ENCODE measurements at places on chromosomes 2 and 18.

GRCh38 chr2:184203661-184204060 is 394.7 kb upstream of the ZNF804A start:
- DNase-seq = no peak

DNA sequence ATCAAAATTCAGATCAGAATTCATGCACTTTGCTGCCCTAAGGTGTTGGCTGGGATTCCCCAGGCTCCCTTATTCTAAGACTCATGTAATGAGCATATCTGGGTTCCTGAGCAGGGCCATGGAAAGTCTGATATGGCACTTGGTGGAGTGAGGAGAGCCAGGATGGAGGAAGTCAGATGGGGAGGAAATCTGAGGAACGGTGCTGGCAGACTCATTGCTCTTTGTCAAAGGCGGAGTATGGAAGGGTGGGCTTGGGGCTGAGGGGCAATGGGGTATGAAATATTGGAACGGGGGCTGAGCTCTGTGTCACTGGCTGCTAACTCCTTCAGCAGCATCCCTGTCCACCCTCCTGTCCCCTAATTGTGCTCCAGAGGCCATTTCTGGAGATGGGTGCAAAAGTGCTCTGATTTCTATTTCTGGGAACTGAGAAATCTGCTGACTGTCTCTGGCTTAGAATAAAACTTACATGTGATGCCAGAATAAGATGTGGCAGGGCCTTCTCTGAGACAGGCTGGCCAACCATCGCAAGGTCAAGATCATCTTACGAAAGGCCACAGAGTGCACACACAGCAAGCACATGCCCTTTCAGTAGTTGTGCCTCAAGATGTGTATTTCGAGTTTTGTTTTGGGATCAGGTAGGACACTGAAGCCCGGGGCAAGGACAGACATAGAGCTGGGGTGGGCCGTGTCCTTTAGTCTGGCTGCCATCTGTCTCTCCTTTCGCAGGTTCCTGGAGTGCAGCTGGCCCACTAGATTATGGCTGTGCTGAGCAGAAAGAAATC is 480.0 kb upstream of the HS6ST1 start:
- DNase-seq = no peak

- DNase-seq = no peak
Measured at GRCh38 chr2:48543895-48544294, 13.9 kb downstream of the STON1 start.

- DNase-seq = no peak
Measured at GRCh38 chr2:234863043-234863934, 88.5 kb upstream of the SH3BP4 start.

DNA sequence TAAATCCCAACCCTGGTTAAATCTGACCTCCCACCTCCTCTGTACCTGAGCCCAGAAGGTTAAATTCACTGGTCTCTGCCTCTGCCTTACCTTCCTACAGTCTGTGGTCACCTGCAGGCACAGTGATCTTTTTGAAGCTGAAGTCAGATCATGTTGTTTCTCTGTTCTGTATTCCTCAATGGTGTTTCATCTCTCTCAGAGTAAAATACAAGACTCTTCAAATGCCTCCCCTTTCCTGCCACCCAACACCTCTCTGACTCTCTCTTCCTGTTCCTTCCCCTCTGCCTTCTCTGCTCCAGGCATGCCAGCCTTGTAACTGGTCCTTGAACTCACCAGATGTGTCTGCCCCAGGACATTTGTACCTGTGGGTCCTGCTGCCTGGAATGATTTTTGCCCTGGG is 219.3 kb downstream of the UXS1 start:
- DNase-seq = no peak

DNA sequence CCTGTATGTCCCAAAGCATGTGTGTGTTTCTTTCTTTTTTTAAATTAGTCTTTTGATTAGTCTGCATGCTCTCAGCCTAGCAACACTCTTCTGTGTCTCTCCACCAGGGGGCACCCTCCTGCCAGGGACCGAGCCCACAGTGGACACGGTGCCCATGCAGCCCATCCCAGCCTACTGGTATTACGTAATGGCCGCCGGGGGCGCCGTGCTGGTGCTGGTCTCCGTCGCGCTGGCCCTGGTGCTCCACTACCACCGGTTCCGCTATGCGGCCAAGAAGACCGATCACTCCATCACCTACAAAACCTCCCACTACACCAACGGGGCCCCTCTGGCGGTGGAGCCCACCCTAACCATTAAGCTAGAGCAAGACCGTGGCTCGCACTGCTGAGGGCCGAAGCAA is 93.8 kb downstream of the NRP2 start:
- peak; percentile 62 for DNase-seq

DNA sequence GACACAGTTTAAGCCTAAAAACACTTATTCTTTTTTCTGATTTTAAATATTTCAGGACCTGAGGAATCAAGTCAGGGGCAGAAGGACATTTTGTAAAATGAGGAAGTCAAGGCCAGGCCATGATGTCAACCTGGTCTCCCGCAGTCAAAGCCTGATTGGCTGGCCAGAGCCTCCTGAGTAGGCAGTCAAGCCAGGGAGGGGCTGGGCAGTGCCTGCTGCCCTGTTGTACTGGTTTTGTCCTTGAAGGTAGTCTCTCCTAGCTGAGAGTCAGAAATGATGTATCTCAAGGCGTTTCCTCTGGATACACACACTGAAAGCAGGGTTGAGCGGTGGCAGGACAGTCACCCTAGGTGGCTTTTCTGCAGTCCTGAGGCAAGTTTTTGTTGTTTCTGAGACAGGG is 19.8 kb downstream of the CCT7 start:
- DNase-seq = peak; percentile 76

- no peak for DNase-seq
Measured at GRCh38 chr2:219642069-219642454, 14.6 kb downstream of the SLC4A3 start.

- no peak for DNase-seq
Measured at GRCh38 chr2:19648583-19648982, 253.2 kb downstream of the TTC32 start.

DNA sequence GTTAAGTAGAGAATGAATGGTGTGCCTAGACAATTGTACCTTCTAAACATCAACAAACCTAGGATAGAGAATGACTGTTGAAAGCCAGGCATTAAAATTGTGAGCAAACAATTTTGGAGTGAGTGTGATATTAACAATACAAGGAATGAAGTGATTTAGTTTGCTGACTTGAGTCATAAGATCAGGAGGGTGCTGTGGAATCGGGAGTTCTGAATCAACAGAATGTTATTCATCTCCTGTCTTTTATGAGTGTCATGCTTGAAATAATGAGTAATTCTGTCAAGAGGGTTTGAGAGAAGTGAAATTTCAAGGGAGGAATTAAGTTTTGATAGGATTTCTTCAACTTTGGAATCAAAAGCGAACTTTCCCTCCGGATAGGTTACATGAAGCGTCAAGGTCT is 214.4 kb upstream of the DSEL start:
- no peak for DNase-seq

- DNase-seq = peak; percentile 27
Measured at GRCh38 chr18:57982372-57983021, 61.5 kb upstream of the NEDD4L start.

GRCh38 chr18:73768043-73768442 is 379.6 kb downstream of the FBXO15 start:
- DNase-seq = no peak

GRCh38 chr2:11145350-11145749 is 9.9 kb upstream of the SLC66A3 start:
- DNase-seq = peak; percentile 30

DNA sequence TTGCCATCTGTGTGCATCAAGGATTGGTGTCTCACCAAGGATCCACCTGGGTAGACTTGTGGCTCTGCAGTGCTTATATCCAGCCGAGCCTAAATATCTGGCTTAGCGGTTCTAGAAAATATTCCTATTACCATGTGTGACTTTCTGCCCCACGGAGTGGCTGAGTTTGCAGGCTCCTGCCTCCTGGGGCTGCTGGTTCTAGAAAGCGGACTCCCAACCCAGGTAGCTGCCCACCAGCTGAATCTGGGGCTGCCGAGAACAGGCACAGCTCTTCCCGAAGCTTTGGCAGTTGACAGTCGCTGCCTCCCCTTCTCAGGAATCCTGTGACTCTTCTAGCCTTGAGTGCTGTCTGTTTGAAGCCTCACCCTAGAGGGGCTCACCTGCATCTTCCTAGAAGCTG is 104.6 kb downstream of the TPGS2 start:
- no peak for DNase-seq

DNA sequence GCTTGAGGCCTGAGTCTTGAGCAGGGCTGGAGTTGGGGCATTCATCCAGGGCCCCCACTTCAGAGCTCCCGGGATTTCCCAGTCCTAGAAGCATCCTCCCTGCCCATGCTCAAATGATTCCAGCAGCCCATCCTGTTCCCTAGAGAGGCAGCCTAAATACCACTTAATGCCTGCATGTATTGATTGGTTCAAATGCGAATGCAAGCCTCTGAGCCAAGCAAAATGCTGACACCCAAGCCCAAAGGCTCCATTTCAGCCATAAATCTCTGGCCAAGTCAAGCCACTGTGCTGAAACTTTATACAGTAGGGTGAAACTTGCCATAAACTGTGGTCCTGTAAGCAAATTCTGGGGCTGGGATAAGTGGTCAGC is 279.8 kb downstream of the CLIP4 start:
- no peak for DNase-seq

GRCh38 chr2:101442667-101443061 is 32.2 kb downstream of the RFX8 start:
- no peak for DNase-seq

DNA sequence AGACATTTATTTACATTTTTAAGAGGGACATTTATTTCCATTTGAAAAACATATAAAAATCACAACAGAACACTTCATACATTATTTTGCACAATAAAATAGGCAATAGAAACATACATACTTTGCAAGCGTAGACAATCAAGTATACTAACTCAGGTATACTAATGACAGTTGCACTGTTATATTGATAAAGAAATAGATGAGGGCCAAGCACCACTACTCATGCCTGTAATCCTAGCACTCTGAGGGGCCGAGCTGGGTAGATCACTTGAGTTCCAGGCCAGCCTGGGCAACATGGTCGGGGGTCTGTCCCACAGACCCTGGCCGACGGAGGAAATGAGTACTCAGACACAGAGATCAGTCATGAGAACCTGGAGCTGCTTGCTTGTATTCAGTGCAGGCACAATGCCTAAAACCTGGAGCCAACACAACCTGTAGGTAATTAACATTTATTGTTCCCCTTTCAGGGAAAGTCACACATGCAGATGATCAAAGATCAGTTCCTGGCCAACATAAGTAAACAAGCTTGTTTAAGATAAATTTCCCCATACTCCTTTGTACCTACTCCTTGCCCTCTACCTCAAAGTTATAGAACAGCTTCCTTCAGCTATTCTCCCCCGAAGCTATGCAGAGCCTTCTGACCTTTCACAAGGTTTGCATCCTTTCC is 1960.2 kb downstream of the SUCLG1 start:
- no peak for DNase-seq

GRCh38 chr2:218161644-218162043 is 5.1 kb downstream of the CXCR1 start:
- DNase-seq = no peak

GRCh38 chr2:196170213-196170605 is 1.2 kb downstream of the STK17B start:
- DNase-seq = peak; percentile 73

- DNase-seq = no peak
Measured at GRCh38 chr2:10371441-10372196, 68.9 kb downstream of the HPCAL1 start.

DNA sequence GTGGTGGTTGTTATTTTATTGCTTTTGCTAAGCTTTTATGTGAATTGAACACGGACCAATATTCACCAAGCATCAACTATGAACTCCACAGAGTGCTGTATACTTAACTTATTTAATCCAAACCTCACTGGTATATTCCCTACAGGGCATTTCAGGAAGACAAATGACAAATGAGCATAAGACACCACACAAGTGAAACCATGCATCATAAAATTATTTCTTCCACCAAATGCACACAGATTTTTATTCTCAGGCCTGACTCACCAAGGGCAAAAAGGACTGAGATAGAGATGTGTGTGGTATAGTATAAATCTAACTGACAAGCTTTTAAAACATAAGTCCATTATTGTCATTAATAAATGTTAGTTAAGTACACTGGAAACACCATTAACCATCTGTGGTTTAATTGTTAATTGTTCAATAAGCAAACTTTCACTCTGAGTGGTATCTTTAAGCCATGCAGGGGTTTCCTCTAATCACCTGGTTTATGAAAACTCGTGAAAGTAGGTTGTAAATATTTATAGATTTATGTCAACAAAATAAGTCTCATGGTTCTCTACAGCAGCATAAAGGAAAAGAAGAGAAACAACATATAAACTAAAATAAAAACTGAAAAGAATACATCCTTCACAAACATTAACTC is 77.6 kb upstream of the CRIM1 start:
- DNase-seq = no peak

DNA sequence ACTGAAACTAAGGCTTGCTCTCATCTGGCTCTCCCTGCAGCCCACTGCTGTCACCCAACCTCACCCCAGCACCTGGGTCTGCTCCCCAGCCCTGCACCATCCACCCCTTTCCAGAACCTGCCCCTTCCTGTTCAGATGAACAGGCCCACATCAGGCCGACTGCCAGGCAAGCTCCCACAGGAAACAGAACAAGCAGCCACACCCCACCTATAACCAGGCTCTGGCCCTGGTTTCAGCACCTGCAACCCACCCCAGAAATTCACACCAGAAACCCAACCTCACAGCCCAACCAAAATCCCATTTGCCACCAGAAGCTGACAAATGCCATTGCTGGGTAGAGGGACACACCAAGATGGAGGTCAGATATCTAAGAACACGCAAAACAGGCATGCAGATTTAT is 159.2 kb upstream of the ID2 start:
- DNase-seq = no peak

- DNase-seq = no peak
Measured at GRCh38 chr2:48322251-48322650, 207.7 kb upstream of the STON1 start.

DNA sequence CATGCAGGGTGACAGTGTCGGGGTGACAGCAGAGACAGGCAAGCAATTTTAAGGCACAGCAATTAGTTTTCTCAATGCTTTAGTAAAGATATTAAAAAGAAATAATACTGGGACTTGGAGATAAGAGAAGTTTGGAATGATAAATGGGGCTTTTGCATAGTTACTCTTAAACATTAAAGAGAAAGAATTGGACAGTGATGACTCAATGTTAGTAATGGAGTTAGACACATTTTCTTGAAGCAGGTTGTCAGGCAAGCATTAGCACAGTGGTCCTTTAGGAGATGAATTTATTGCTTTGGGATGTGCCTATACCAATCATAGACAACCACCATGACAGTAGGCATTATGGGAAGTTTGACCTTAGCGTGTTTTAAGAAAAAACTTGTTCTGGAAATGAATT is 228.3 kb upstream of the RAB12 start:
- no peak for DNase-seq

- DNase-seq = peak; percentile 75
Measured at GRCh38 chr2:196149948-196150347, 21.4 kb downstream of the STK17B start.

DNA sequence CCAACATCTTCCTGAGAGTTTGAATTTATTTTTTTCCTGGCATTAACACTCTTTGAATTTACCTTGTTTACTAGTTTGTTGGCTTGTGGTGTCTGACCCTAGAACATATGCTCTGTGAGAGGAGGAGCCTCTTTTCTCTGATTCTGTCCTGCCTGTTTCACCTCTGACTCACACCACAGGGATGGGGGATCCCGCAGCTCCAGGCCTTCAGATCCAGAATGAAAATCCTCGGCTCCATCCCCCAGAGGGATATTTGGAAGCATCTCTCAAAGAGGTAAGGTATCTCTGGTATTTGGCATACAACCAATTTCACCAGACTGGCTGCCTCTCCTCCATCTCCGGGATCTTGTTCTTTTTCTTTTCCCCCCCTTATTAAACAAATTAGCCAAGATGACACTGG is 104.7 kb downstream of the GPR39 start:
- DNase-seq = no peak
